ENCODE measurements at places on chromosomes 6 and 20. TPM values are rescaled to one million over a fixed set of nuclear protein-coding genes. Genes with fewer than 3 reads are reported as not detected.
A peak's percentile ranks its signal among the peaks of the same experiment; 100 is the strongest.

DNA sequence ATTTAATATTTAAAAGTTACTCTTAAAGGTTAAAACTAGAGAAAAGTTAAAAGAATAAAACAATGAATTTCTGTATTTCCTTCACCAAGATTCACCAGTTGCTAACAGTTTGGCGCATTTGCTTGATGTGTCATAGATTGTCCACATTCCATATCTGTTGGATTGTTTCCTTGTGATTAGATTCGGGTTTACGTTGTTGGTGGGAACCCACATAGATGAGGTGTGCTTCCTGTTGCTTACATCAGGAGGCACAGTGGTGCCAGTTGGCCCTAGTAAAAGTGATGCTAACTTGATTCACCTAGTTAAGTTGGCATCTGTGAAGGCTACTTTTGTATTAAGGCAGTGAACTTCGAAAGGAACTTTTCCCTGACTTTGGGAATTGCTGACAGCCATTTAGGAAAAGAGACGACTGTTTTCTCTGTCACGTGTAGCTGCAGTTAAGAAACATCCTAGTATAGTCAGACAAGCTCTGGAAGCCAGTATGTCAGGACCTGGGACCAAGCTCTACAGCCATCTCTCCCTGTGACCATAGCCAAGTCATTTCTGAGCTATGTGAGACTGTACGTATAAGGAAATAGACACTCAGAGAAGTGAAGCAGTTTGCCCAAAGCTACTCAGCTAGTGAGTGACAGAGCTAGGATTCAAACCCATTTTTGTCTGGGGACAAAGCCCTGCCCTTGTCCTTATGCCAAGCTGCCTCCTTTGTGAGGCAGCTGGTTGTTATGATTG lies 49.0 kb downstream of the PPARD start:
- DNase-seq = peak; percentile 63

Gene ADGB
- total RNA-seq = not detected

Gene RNF8
- total RNA-seq = 37.8 TPM

- DNase-seq = no peak
Measured at GRCh38 chr6:149909701-149910470, 12.0 kb upstream of the RAET1E start.

GRCh38 chr6:134221250-134221649 lies 96.7 kb downstream of the SGK1 start:
- DNase-seq = no peak

Gene CLPSL2
- not detected for total RNA-seq

GRCh38 chr6:166515072-166515810 lies 71.2 kb downstream of the RAMACL start:
- DNase-seq = peak; percentile 47

GRCh38 chr20:21523281-21523868 lies 9.5 kb upstream of the NKX2-2 start:
- no peak for DNase-seq

Gene CTSA
- total RNA-seq = 102 TPM

Gene TGM3
- not detected for total RNA-seq

Gene CLIC1
- total RNA-seq = 730 TPM

Gene ZNF133
- total RNA-seq = 10.8 TPM

GRCh38 chr20:23629542-23630391 lies 8.0 kb downstream of the CST3 start:
- DNase-seq = no peak

DNA sequence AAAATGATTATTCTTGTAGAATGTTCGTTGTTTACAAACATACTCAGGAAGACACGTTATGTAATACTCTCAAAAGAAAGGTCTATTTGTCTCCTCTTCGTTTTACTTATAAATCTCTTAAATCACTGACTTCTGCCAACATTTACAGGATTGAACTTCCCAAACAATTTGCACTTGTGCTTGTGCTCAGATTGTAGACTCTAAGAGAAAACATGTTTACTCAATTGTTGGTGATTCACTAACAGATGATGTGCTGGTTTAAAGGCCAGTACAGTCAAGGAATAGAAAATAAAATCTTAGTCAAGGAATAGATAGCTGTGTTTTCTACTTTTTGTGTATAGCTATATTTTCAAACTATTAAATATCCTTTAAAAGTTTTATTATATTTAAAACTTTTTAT lies 172.8 kb downstream of the GJA1 start:
- DNase-seq = no peak

Gene TCF15
- not detected for total RNA-seq

DNA sequence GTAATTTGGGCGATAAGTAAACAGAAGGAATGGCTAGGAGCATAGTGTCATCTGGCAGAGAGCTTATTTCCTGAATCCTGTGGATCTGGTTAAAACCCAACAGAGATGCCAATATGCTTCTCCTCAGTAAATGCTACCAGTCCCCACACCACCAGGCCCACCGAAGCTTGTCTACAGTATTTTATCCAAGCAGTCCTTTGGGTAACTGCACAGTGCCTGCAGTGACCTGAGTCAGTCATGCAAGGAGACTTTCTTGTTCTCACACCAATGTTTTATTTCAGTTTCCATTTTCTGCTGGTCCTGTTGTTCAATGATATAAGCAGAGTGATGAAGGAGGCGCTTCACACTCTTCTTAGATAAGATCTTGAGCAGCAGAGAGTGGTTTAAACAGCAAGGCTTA lies 326.3 kb downstream of the RIMS1 start:
- DNase-seq = no peak

DNA sequence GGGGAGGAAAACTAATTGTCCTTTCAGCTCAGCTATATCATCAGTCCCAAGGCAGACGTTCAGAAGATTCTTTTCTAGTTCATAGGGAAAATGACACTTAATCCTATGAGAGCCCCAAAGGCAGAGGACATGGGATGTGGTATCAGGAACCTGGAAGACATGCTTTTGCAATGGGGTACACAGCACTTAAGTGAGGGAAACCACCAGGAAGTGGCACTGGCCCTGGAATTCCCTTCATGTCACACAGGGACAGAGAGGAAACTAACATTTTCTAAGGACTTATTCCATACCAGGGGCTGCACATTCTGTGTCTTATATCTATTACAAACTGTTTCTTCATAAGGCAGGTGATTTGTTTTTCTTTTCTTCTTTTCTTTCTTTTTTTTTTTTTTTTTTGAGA lies 28.2 kb downstream of the VPS52 start:
- DNase-seq = no peak

Gene PRDM13
- not detected for total RNA-seq

GRCh38 chr6:158819977-158820622 lies 932 bp upstream of the EZR start:
- DNase-seq = no peak

Gene MARCKS
- total RNA-seq = 52.2 TPM

GRCh38 chr6:95248499-95248898 lies 328.8 kb upstream of the MANEA start:
- DNase-seq = no peak

DNA sequence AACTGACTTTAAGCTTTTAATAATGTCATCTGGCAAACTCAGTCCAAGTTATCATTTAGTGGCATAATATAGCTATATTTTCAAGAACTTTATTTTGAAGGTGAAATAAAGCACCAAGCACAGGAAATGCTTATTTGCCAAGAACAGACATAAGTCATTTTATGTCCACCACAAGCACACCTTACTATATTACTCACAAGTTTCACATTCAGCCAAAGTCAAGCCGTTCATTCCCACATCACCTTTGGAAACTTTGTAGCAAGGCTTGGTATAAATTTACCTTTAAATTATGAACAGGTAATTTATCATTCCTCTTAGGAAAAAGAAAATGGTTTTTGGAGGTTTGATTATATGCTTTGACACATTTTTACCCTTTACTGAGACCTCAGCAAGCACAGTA lies 236.8 kb upstream of the FKBP1C start:
- DNase-seq = no peak

Gene SCRT2
- not detected for total RNA-seq

- DNase-seq = no peak
Measured at GRCh38 chr6:4828187-4828698, 52.0 kb downstream of the CDYL start.

GRCh38 chr6:133085896-133086295 lies 155.3 kb upstream of the EYA4 start:
- DNase-seq = no peak

Gene MYLK2
- 0.14 TPM for total RNA-seq

Gene PGBD1
- total RNA-seq = 6.7 TPM

- no peak for DNase-seq
Measured at GRCh38 chr6:42260396-42260888, 42.8 kb upstream of the MRPS10 start.

GRCh38 chr20:39029364-39029763 lies 67.2 kb downstream of the DHX35 start:
- DNase-seq = no peak

DNA sequence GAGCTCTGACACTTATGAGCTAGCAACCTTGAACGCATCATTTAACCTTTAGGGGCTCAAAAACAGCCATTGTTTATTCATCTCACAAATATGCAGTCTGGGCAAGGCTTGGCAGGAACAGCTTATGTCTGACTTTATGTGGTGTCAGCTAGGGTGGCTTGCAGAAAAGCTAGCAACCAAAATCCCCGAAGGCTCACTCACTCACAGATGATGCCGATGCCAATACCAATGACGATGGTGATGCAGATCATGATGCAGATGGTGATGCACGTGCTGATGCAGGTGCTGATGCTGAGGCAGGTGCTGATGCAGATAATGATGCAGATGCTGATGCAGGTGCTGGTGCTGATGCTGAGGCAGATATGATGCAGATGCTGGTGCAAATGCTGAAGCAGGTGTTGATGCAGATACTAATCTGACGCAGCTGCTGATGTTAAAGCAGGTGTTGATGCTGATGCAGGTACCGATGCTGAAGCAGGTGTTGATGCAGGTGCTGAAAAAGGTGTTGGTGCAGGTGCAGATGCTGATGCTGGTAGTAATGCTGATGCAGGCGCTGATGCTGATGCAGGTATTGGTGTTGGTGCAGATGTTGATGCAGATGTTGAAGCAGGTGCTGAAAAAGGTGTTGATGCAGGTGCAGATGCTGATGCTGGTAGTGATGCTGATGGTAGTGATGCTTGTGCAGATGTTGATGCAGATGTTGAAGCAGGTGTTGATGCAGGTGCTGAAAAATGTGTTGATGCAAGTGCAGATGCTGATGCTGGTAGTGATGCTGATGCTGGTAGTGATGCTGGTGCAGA lies 195.6 kb downstream of the NFATC2 start:
- no peak for DNase-seq

DNA sequence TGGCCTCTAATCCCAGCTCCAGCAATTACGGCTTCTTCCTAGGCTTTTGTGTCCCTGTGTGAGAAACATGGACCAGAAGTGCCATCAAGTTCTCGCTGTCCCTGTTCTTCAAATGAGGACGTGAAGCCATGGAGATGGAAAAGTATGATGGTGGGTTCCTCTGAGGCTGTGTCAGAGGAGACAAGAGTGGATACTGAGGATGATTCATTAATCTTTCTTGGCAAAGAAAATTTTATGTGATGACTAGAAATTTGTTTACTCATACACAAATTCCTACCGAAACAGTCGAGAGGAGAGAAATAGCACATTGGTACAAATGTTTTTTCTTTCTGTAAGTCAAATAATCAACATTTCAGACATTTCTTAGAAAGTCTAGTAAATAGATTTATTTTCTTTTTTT lies 35.0 kb upstream of the PNRC1 start:
- DNase-seq = no peak

GRCh38 chr6:165732696-165733488 lies 69.9 kb upstream of the PDE10A start:
- DNase-seq = no peak

Gene PLCB4
- 5.7 TPM for total RNA-seq

Gene MTFR2
- total RNA-seq = 4.5 TPM

DNA sequence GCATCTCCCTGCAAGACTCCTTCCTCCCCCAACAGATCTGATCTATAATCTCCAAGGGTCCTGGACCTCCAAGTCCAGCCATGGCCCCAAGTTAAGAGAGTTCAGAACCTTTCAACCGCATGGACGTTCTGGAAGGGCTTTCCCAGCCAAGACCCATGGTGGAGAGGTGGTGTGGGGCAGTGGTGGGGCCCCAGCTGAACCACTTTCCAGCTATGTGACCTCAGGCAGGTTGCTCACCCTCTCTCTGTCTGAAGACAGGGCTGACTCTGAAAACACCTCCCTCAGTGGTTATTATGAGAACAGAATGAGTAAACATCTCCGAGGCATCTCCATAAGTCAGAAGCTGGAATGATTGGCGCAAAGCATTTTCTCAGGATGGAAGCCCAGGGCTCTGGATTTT lies 887 bp downstream of the CLPS start:
- DNase-seq = no peak

Gene ARHGAP40
- total RNA-seq = not detected

Gene LY86
- not detected for total RNA-seq

- DNase-seq = peak; percentile 24
Measured at GRCh38 chr6:49540614-49541013, 9.9 kb upstream of the C6orf141 start.

Gene PDYN
- total RNA-seq = not detected

- no peak for DNase-seq
Measured at GRCh38 chr6:70234561-70235236, 68.2 kb downstream of the COL9A1 start.

DNA sequence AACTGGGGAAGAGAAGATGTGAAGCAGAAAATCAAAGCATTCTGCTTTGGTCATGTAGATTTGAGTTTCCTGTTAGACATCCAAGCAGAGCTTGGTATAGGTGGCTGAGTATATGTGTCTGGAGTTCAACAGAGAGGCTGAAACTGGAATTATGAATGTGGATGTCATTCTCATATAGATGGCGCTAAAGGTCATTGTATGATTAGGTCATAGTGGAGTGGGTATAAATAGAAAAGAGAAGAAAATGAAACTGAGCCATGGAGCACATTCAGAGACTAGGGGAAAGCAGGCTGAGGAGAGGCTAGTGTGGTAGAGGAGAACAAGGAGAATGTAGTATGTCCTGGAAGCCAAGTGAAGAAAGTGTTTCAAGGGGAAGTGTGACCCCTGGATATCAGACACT lies 295.6 kb upstream of the PLN start:
- peak; percentile 8 for DNase-seq

DNA sequence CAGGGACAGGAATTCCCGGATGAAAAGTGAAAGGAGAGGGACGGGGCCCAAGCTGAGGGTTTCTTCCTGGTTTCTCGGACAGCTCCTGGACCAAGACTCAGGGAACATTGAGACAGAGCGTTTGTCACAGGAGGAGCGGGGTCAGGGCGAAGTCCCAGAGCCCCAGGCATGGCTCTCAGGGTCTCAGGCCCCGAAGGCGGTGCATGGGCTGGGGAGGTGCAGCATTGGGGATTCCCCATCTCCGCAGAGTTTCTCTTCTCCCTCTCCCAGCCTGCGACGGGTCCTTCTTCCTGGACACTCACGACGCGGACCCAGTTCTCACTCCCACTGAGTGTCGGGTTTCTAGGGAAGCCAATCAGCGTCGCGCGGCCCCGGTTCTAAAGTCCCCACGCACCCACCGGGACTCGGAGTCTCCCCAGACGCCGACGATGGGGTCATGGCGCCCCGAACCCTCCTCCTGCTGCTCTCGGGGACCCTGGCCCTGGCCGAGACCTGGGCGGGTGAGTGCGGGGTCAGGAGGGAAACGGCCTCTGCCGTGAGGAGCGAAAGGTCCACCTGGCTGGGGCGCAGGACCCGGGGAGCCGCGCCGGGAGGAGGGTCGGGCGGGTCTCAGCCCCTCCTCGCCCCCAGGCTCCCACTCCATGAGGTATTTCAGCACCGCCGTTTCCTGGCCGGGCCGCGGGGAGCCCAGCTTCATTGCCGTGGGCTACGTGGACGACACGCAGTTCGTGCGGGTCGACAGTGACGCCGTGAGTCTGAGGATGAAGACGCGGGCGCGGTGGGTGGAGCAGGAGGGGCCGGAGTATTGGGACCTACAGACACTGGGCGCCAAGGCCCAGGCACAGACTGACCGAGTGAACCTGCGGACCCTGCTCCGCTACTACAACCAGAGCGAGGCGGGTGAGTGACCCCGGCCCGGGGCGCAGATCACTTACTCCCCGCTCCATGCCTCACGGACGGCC lies 54.6 kb upstream of the POLR1H start:
- no peak for DNase-seq

Gene ACOT13
- 22.2 TPM for total RNA-seq

GRCh38 chr6:5670811-5671561 lies 335.7 kb downstream of the NRN1 start:
- no peak for DNase-seq
